ENCODE measurements at places on chromosomes 6 and 20.

GRCh38 chr6:44653091-44653490, 265.6 kb downstream of the CDC5L start:
- DNase-seq = no peak

DNA sequence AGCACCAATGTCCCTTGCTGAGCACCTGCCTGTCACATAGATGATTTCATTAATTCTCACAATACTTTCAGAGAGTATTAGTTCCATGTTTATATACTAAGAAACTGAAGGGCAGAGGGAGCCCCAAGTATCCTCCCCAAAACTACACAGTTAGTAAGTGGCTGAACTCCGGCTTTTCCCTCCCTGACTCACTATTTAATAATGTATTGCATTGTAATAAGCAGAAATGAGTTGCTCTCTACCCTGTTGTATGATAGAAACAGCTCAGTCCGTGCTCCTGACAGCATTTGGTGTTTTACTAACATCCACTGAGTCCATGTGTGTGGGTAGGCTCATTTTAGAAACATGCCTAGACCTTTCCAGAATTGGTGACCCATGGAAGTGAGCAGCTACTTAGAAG, 76.8 kb downstream of the OLIG3 start:
- no peak for DNase-seq

GRCh38 chr6:122669868-122670267, 59.7 kb downstream of the PKIB start:
- DNase-seq = no peak

- no peak for DNase-seq
These were observed 22.4 kb downstream of the EDN3 start for GRCh38 chr20:59322585-59323454.

GRCh38 chr6:170147056-170147787, 143.7 kb downstream of the DLL1 start:
- DNase-seq = no peak

GRCh38 chr6:27214126-27214601, 33.3 kb upstream of the PRSS16 start:
- DNase-seq = no peak

- peak; percentile 28 for DNase-seq
These were observed 139.1 kb downstream of the KIF16B start for GRCh38 chr20:16434062-16434664.

- no peak for DNase-seq
These were observed 11.6 kb upstream of the STX16 start for GRCh38 chr20:58639182-58640146.

DNA sequence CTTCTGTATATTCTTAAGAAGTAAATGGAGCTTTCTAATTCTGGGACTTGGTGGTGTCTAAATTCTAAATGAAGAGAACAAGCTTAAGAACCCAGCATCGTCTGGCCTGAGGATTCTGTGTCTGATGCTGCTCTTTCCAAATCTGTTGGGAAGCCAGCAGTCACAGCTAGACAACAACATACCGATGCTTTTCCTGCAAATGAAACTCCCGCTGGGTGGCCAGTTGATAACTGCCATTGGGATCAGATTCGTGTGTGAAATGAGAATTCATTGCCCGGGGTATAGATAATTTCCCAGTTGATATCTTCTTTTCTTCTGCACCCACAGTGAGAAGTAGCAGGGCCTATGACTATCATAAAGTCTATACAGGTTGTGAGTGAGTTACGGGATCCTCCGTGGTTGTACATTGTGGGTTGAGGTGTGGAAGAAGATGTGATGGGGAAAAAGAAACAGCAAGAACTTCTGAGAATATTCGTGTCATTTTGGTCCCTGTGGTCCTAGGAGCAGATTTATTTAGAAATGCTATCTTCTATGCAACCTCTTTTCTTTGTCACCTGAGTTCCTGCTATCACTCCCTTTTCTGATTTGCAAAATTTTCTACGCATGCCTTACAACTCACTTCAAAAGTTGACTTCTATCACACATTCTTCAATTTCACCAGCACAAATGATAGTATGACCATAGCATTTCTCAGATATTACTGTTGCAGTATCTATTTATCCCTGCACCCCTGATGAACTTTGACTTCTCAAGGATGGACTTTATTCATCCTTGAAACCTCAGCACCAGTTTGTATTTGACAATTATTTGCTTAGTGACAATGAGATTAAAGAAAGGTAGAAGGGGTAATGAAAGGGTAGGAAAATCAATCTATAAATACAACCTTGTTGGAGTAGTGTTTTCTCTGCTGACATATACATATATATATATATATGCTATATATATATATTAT, 10.4 kb downstream of the NOX3 start:
- no peak for DNase-seq

- DNase-seq = no peak
These were observed 304.4 kb upstream of the JAG1 start for GRCh38 chr20:10978019-10978702.

DNA sequence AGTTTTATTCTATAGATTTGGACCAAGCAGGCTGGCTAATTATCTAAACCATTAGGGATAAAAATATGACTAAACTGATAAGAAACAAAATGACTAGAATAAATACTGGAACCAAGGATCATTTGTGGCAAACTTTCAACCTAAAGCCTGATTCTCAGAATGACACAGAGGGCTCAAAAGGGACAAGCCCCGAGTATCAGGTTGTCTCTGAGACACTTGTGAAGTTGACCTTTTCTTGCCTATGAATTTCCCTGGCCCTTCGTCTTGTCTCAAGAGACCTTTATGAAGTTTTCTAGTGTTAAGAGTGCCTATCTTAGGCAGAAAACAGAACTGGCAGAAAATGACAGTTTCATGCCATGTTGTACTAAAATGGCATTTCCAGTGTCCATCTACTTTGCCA, 68.3 kb downstream of the IMPG1 start:
- no peak for DNase-seq

DNA sequence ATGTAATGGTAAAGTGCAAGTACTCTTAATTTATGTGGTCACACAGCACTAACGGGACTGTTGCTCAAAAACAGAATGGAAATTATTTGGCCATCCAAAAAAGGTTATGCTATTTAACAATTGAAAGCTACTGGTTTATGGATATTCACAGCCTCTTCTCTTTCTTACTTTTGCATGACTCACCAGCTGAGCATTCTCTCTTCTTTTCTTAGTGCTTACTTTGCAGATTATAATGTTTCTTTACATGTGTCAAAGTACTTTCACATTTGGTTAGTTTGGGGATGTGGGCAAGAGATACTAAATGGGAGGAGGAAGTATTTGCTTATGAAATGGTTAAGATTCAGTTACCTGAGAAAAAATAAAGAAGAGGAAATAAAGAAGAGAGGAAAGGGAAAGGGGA, 610.5 kb downstream of the HTR1B start:
- DNase-seq = no peak

- no peak for DNase-seq
These were observed 3.7 kb upstream of the MAP3K5 start for GRCh38 chr6:136795996-136796395.

DNA sequence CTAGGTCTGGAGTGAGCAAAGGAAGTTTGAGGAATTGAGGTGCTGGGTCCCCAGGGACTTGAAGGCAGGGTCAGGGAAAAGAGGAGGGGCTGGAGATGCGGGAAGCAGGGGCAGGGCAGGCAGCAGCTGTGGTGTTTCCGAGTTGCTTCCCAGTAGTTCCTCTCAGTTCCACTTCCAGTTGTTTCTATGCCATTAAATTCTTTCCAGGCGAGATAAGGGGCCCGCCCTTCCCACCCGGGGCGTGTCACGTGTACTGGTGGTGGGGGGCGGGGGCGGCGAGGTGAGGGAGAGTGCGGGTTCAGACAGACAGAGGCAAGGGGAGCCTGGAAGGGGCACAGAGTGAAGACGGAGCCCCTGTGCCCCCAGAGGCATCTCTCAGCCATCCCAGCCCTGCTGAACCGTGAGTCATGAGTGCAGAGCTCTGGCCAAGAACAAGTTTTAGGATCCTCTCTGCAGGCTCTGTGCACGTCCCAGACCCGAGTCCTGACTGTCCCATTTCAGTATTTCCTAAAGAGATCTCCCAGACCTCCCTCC, 977 bp downstream of the TNXB start:
- peak; percentile 70 for DNase-seq

DNA sequence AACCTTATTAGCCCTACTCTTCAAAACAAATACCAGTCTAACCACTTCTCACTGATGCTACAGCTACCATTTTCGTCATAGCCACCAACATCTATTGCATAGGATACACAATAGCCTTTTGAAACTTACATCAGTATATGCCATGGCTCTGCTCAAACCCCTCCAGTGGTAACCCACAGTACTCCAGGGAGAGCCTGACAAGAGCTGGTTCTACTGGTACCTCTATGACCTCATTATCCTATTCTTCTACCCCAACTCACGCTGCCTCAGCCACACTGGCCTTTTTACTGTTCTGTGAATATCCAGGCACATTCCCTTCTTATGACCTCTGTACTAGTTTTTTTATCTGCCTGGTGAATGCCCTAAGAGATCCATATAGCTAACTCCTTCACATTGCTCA, 157.6 kb downstream of the ARHGAP18 start:
- no peak for DNase-seq

- DNase-seq = no peak
These were observed 466.3 kb downstream of the CD83 start for GRCh38 chr6:14583826-14584225.

All from H7 (cell line).